ENCODE measurements at places on chromosomes 4 and X.

DNA sequence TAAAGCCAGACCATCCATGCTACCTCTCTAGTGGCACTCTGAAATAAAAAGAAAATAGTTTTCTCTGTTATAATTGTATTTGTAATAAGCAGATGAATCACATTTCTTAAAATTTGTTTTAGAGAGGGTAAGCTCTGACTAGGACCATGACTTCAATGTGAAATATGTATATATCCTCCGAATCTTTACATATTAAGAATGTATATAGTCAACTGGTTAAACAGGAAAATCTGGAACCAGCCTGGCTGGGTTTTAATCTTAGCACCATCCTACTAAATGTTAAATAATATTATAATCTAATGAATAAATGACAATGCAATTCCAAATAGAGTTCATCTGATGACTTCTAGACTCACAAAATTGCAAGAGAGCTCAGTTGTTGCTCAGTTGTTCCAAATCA is 1.5 kb downstream of the FGB start:
- no peak for DNase-seq

GRCh38 chrX:2710041-2710840 is 19.1 kb downstream of the CD99 start:
- DNase-seq: no peak

- no peak for DNase-seq
Observed at GRCh38 chr4:128606173-128606572, 203.3 kb upstream of the JADE1 start.

GRCh38 chr4:140153419-140153717 is 616 bp downstream of the MAML3 start:
- DNase-seq: no peak

DNA sequence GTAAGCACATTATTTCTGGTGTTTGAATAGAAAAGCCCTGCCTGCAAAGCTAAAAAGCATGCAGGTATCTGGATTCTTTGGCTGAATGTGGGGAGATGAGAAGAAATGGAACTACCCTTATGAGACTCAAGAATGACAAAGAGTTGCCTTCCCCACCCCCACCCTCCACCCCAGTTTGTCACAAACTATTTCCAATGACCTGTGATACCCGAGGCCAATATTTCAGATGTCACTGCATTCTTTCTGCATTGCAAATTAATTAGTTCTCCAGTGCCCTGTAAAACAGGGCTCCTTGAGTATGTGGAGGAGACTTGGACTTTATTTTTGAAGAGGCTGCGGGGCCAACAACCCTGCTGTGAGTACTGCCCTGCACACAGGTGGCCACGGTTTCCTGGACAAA is 116.4 kb downstream of the ZNF827 start:
- no peak for DNase-seq

DNA sequence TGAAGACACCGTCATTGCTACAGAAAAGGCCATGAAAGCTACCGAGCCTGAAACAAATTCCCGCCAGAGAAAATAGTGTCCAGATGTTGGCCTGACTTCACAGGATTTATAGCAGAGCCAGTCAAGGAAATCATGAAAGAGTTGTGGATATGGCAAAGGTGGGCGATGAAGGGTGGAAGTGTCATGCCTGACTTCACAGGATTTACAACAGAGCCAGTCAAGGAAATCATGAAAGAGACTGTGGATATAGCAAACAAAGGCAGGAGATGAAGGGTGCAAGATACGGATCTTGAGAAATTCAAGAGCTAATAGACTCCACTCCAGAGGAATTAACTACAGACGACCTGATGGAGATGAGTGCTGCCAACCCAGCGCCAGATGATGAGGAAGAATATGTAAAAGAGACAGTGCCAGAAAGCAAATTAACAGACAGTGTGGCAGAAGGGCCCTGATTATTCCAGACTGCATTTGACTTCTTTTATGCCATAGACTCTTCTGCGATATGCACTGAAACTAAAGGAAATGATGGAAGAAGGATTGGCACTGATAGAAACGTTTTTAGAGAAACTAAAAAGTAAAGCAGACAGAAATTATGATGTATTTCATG is 17.2 kb downstream of the TRMT44 start:
- no peak for DNase-seq

DNA sequence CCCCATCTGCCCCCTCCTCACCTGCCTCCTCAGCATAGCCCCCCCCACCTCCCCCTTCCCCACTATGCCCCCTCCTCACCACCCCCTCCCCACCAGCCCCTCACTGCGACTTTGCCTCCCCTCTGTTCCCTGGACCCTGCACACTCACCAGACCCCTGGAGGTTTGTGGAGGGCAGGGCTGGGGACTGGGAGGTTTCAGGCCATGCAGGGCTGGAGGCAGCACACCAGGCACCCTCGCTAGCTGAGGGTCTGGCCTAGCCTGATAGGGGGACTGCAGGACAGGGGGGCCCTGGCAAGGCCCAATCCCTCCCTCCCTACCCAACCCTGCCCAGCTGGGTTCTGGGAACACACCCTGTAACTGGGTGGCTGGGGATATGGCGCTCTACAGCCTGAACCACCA is 28.0 kb downstream of the TACC3 start:
- no peak for DNase-seq

GRCh38 chr4:35965300-35965699 is 279.0 kb downstream of the ARAP2 start:
- DNase-seq: no peak

DNA sequence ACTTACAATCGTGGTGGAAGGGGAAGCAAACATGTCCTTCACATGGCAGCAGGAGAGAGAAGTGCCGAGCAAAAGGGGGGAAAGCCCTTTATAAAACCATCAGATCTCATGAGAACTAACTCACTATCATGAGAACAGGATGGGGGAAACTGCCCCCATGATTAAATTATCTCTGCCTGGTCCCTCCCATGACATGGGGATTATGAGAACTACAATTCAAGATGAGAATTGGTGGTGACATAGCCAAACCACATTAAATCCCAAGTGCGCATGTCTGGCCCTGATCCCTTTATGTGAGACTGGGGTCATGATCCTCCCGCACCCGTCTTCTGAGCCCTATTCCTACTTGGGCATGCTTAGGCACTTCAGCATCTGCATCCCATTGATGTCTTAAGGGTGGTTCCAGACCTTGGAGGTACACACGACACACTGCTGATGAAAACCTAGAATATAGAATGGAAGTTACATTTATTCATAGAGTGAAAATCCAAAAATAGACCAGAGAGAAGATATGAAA is 116.0 kb downstream of the PTTG2 start:
- DNase-seq: no peak

DNA sequence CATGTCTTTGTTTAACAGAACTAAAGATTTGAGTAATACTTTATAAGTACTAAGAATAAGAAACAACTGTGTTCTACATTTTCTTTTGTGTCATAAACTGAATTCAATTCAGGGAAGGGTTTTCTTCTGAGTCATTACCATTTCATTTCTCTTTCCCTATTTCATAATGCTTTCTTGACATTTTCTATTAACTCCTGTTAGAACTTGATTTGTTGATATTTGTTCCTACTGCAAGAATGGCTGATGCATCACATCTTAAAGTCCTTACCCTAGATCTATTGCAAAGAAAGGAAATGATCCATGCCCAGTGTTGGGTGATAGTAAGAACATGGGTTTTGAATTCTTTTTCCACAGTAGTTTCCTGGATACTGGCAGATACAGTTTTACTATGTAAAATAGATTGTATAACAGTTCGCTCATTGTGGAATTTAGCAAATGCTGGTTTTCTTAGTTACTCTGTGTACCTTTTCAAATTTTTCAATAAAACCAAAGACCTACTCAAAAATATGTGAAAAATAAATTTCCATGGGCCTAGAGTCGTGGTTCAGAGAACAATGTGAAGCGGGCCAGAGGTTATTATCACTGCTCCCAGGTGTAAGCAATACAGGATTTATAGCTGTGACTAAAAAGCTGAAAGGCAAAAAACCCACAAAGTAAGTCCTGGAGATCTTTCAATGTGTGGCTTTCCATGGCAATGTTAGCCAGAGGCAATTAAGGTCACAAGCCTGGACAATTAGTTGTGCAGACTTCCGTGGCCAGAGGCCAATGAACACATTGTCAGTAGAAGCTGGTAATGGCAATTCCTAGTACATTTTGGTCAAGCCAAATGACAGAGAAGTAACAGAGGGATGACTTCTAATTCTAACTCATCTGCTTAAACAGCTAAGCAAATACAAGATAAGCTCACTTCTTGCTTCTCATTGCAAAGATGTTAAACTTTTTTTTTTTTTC is 127.3 kb upstream of the FAT4 start:
- DNase-seq: no peak

DNA sequence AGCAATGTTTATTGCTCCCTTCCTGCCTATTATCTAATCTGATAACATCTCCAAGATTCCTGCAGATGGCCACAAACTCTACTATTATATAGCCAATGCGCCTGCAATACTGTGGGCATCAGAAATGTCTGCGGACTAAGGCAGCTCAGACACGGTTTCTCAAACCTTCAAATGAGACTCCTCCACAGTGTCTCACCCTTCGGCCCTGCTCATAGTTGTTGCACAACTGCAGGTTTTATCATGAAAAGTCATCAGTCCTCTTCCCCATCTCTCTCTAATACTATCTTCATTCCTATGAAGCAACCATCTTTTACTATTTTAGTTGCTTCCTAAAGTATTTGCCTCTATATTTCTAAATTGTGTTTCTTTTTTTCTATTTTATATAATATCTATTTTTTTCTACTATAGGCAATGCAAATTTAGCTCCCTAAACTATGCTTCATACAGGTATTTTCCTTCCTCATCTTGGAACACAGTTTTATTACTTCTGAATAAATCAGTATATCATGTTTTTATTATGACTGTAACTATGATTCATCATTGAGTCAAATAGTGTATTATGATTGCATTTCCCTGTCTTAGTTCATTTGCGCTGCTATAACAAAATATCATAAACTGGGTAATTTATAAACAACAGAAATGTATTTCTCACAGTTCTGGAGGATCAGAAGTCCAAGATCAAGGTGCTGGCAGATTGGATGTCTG is 129.7 kb upstream of the EDNRA start:
- no peak for DNase-seq

GRCh38 chr4:86831262-86832130 is 17.7 kb downstream of the SLC10A6 start:
- DNase-seq: no peak

DNA sequence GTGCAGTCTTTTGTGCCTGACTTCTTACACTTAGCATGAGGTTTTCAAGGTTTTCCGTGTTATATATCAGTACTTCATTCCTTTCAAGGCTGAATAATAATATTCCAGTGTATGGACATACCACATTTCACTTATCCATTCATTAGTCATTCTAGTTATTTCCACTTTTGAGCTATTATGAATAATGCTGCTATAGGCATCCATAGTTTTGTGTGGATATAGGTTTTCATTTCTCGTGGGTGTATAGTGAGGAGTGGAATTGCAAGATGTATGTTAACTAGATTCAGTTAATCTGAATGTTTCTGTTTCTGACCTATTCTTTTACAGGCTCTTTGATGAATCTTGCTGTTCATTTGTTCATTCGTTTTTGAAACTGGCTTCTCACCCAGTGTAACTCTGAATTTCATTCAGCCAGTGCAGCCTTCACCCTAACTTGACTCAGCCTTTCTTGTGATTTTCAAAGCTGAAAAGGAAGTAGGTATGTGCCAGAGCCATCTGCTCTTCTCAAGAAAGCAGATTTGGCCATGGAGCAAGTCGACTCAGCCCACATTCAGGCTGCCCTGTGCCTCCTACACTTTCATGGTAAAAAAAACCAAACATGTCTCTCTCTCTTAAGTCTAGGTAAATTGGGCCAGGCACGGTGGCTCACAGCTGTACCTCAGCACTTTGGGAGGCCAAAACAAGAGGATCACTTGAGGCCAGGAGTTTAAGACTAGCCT is 56.3 kb upstream of the NOCT start:
- DNase-seq: no peak

GRCh38 chr4:54255881-54256280 is 26.8 kb downstream of the PDGFRA start:
- DNase-seq: no peak

DNA sequence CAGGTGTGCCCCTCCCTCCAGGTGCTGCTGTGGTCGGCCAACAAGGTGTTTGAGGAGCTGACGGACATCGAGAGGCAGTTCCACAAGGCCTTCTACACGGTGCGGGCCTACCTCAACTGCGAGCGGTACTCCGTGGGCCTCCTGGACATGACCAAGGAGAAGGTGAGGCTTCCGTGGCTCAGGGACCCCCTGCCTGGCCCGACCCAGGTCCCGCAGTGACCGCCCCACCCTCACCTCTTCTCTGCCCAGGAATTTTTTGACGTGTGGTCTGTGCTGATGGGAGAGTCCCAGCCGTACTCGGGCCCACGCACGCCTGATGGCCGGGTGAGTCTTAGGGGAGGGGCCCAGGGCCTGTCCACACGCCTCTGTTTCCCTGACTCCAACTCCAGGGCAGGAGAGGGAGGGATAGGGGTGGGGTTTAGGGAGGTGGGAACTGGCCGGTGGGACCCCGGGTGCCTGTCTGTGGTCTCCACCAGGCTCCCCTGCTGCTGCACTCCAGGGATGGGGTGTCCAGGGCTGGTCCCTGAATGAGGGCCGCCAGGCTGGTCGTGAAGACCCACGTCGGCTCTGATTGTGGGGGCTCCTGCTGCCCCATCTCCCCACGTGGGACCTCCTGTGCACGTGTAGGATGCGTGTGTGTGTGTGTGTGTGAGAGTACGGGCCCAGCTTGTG is 20.1 kb downstream of the ATP5ME start:
- no peak for DNase-seq

- DNase-seq: no peak
Observed at GRCh38 chr4:41257257-41257901, 651 bp downstream of the UCHL1 start.

GRCh38 chr4:105544520-105545286 is 7.7 kb upstream of the ARHGEF38 start:
- no peak for DNase-seq

DNA sequence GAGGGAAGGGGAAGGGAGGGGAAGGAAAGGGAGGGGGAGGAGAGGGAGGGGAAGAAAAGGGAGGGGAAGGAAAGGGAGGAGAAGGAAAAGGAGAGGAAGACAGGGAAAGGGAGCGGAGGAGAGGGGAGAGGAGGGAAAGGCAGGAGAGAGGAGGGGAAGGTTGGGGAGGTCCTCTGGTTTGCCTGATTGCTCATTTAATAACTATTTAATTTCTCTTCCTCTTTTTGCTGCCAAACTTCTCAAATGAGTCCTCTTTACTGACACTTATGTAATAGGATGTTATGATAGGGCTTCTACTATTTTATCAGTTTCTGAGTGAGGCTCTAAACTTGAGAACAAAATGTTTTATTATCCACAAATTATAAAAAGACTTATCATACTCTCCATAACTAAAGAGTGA is 35.4 kb upstream of the PPA2 start:
- DNase-seq: no peak

DNA sequence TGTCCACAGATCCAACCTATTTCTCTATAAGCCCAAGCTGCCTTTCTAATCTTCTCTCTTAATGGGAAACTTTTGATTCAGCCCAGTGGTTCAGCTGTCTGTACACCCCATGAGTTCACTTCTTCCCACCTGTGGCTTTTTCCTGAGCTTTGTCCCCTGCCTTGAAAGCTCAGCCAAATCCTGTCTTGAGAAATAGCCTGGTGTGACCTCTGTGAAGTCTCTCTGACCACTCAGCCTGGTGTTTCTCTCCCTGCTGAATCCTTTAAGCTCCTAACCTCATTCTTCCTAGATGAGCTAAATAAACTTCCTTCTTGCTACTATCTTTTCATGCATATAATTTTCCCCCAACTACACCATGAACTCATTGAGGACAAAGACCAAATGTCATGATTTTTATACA is 15.2 kb upstream of the HERC5 start:
- no peak for DNase-seq
